ENCODE measurements at places on chromosomes 16 and 17.

DNA sequence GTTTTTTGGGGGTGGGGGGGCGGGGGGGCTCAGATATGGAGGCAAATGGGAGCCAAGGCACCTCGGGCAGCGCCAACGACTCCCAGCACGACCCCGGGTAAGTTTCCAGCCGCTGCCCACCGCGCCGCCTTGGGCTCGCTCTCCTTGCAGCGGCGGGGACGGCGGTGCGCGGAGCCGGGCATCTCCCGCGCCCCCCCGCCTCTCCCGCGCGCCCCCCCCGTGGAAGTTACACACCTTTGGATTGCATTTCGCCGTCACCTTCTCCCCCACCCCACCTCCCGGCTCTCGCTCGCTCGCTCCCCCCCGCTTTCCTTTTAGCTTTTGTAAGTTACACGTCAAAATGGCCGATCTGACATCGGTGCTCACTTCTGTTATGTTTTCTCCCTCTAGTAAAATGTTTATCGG, 387 bp downstream of the MSI2 start:
- peak; percentile 34 for DNase-seq

GRCh38 chr17:17408236-17408794, 68.5 kb upstream of the MED9 start:
- no peak for DNase-seq

GRCh38 chr16:25135254-25135878, 23.8 kb downstream of the LCMT1 start:
- peak; percentile 63 for DNase-seq

GRCh38 chr17:59869941-59870218, 22.9 kb downstream of the TUBD1 start:
- DNase-seq: no peak

GRCh38 chr17:17641621-17642409, 39.4 kb upstream of the RAI1 start:
- DNase-seq: peak; percentile 90

DNA sequence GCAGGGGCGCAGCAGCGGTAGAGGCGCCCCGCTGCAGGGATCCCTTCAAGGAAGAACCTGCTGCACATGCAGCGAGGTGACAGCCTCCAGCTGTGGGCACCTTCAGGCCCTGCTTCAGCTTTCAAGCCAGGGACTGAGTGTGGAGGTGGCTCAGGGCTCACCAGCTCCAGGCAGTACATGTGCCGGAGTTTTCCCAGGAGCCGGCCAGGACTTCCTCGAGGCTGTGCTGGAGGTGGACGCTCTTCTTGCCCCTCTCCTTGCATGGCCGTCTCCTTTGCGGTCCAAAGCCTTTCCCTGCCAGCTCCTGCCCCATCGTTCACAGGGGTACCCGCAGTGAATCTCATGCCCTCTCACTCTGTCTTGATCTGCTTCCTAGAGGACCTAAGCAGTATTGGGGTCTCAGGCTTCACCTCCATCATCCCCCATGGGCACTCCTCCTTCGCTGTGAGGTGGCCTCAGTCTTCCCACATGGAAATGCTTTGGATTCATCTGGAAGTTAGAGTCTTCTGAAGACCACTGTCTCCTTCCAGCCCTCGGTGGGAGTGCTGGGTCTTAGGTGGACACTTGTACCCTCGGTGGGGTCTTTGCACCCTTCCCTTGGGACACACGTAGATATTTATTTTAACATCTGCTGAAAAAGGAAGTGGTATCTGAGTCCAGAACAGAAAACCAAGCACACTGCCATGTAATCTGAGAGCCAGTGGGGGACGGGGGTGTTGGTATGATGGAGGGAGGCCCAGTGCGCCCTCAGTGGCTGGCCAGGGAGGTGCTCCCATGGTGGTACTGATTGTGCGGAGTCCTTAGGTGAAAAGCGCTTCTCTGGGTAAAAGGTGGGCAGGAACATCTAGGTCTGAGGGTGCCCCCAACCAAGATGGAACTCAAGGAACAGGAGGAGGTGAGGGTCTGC, 7.0 kb downstream of the XYLT2 start:
- DNase-seq: no peak

GRCh38 chr16:74997042-74997491, 1.8 kb upstream of the ZNRF1 start:
- DNase-seq: no peak

GRCh38 chr17:62321451-62321850, 58.9 kb upstream of the EFCAB3 start:
- no peak for DNase-seq

DNA sequence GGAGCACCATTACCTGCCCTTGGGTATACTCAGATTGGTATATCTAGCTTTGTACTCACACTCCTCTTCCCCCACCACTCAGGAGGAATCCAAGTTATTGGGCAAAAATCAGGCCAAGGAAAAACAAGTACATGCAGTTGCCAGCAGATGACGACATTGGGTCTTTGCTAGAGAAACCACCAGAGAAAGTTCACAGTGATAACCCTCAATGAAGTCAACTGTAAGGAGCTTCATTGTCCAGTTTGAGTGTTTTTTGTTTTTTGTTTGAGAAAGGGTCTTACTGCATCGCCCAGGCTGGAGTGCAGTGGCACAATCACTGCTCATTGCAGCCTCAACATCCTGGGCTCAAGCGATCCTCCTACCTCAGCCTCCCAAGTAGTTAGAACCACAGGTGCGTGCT, 34.6 kb upstream of the TOX3 start:
- DNase-seq: peak; percentile 2

GRCh38 chr17:65434251-65434650, 127.2 kb downstream of the AXIN2 start:
- DNase-seq: no peak

DNA sequence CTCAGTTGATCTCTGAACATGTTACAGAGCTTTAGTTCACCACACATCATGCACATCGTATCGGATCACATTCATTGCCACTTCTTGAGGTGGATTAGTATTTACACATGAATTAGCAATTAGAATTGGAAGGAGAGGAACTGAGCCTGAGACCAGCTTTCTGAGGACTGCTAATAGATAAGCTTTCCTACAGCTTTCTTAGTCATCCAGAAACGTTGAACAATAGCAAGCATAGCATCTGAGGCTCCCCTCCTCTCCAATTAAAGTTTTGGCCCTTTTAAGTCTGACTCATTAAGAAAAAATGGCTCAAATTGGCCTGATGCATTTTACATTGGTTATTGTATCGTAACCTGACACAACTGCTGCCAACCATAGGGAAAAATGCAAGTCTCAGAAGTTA, 1130.4 kb downstream of the CDH8 start:
- no peak for DNase-seq

DNA sequence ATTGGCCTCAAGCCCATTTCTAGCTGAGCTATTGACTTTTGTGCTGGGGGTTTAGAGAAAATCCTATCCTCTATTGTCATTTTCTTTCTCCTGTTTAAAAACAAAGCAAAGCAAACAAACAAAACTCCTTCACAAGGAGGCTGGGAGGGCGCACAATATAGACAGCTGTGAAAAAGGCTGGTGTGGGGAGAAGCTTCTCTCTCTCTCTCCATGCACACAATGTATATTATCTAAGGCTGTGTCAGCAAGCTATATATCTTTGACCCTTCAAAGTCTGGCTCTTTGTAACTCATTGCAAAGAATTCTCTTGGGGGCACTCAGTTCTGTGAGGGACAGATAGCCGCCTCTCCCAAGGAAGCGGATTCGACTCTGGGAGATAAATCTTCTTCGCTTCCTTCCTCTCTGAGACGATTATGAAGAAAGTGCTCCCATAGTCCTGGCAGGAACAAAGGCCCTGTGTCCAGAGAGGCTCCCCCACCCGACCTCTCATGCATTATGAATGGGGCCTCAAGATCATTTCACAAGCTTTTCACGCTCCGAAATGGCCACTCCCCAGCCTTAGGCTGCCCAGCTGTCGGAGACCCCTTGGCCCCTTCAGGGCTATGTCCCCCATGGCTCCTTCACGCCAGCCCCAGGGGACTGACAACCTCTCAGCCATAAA, 33.2 kb upstream of the MEAK7 start:
- DNase-seq: no peak

GRCh38 chr16:56774016-56774680, 44.2 kb downstream of the NUP93 start:
- DNase-seq: no peak

DNA sequence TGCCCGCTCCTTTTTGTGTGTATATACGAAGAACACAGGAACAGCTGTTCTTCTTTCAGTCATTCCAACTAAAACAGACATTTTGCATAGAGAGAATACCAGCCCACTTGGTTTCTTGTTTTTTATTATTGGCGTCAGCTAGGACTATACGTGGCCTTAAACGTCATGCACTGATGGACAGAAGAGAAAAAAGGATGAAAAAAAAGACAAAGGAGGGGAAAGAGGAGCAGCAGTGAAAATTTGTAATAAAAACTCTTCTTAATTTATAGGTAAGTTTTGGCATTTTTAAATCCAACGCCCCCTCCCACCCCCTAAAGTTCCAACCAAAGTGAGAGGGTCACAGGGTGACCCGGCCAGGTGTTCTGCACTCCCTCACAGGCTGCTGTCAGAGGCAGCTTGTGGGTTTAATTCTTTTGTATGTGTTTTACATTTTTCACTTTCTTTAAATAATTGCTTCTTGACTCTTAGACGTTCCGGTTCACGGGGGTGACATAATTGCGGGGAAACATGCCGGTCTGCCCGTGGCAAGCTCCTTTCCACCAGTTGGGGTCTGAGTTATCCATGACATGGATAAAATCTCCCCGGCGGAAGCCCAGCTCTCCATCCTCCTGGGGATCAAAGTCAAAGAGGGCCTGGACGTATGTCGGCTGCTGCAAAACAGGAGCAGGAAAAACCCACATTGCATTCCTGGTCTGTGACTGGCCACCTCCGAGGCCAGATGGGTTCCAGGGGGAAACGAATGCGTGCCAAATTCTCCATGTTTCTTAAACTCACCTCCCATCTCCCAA, 30.9 kb upstream of the SLC25A19 start:
- no peak for DNase-seq

- no peak for DNase-seq
These were observed 27.4 kb upstream of the HAS3 start for GRCh38 chr16:69078073-69078472.

- peak; percentile 90 for DNase-seq
These were observed 5.4 kb downstream of the NAT9 start for GRCh38 chr17:74770498-74771318.

GRCh38 chr16:65704866-65705265, 583.0 kb upstream of the CDH11 start:
- DNase-seq: no peak

DNA sequence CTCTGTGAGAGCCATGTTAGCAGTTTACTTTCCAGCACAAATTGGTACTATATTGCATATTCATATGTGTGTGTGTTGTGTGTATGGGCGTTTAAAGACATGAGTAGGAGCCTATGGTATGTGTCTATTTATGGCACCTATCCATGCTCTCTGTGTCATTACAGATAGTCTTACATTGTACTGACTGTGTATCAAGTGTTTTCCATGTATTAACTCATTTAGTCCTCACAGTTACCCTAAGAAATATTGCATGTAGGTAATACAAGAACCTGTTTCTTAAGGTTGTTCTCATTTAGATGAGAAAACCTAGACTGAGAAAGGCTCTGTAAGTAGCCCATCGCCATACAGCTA, 1.6 kb downstream of the ALG1 start:
- no peak for DNase-seq

GRCh38 chr16:87093804-87094555, 223.2 kb downstream of the C16orf95 start:
- no peak for DNase-seq

DNA sequence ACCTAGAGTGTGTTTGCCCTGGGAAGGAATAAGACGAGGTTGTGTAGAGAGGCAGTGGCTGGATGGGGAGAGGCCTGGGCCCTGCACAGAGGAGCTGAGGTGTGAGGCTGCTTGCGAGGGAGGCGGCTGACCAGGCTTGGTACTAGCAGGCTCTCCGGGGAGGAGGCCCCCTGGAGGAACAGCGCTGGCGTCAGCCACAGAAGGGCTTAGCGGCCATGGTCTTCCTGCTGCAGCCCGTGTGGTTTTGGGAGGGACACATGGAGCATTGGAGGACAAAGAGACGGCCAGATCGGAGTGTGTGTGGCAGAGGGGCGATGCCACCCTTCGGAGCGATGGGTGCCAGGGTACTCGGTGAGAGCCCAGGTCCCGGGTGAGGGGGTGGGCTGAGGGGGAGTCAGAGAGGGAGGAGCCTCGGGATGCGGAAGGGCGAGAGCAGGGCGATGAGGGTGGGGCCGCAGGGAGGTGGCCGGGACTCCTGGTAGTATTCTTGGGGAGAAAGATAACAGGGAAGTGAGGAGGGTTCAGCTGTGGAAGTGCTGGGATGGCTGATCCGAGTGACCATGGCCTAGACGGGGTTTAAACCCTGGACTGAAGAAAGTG, 8.3 kb downstream of the BANP start:
- DNase-seq: no peak

GRCh38 chr17:76567634-76568432, 17.8 kb downstream of the ST6GALNAC2 start:
- peak; percentile 61 for DNase-seq

DNA sequence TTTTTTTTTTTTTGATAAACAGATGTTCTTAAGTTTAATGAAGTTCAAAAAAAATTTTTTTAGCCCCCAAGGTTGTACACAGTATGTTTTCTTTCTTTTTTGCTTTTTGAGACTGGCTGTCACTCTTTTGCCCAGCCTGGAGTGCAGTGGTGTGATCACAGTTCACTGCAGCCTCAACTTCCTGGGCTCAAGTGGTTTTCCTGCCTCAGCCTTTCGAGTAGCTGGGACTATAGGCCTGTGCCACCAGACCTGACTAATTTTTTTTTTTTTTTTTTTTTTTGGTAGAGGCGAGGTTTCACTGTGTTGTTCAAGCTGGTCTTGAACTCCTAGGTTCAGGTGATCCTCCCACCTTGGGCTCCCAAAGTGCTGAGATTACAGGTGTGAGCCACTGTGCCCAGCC, 12.8 kb downstream of the ITGAE start:
- no peak for DNase-seq

- DNase-seq: peak; percentile 58
These were observed 74.6 kb downstream of the SPAG9 start for GRCh38 chr17:51046046-51046445.

DNA sequence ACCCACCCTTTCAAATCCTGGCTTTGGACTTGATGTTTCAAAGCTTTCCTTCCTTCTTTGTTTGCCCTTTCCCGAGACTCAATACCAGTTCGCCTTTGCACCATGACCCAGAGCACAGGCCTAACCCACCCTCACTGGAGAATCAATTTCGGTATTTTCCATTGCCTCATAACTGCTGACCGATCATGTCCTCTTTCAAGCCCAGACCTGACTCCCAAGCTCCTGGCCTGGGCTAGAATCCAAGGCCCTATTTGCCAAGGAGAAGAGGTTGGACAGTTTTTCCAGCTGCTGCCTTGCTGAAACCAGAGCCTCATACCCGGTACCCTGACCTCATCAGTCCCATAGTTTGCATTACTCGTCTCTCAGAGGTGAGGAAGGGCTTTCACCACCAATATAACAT, 35.3 kb upstream of the HELZ start:
- no peak for DNase-seq

GRCh38 chr16:58035356-58036170, 10.0 kb downstream of the MMP15 start:
- peak; percentile 62 for DNase-seq

- DNase-seq: no peak
These were observed 787.4 kb upstream of the EEF2KMT start for GRCh38 chr16:5884996-5885395.

GRCh38 chr16:89855301-89855945, 18.0 kb upstream of the TCF25 start:
- no peak for DNase-seq

All from cerebellar cortex (tissue), 1 donor.